KG1 (cell line): ENCODE measurements at places on chromosomes 3 and 15.
A peak's percentile ranks its signal among the peaks of the same experiment; 100 is the strongest.

DNA sequence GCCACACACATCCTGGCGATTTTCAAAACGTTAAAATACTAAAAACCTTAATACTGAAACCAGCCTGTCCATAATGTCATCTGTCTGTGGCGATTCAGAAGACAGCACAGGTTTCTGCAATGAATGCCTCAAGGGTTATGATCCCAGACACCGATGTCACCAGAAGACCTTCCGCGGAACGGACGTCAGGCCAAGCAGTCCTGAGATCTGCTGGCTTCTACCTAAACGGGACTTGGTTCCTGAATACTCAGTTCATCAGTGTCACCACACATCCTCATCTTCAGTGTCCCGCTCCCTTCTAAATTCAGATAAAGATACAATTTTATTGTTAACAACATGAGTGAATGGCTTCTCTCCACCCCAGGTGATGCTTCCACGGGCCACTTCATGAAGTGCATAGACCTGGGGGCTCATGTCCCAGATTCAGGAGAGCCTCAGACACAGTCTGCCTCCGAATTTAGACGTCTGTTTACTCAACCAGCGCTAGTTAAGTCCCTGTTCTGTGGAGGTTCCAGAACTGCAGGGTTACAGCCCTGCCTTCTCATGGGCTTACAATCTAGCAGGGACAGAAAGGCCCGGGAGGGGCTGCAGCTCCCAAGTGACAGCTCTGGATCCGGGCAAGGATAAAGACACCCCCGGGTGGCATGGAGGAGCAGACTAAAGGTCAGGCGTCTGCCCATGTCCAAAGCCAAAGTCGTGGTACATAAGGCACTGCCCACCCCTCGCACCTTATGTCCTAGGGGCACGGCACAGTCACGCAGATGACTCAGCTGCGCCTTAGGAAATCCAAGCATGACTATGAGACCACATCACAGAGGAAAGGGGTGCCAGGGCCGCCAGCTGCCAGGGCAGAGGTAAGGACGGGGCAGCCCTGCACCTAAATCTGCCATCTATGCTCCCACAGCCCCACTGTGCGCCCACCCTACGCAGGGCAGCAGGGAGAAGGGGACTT is 75.9 kb downstream of the VGLL4 start:
- no peak for DNase-seq

DNA sequence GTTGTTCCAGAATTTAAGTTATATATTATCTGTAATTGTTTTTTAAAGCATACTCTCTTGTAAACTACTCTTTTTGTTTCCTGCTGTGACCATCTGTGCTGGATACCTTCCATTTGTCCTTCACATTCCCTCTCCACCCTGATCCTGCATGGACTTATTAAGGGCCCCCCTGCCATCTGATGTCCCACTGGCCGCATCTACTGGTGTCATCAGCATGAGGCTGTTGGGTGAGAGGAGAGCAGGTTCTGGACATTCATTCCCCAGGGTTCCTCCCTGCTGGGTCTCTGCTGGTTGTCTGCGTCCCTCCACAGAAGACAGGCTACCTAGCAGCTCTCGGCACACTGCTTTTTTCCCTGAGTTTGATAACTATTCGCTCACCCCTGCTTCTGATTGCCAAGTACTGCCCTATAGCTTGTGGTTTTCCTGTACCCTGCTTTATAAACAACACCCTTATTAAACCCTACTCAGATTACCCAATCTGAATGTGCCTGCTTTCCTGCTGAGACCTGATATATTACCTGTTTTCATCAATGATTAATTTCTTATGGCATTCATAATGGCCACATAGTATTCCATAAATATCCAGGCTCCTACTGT is 7.7 kb downstream of the CMTM8 start:
- DNase-seq: no peak

DNA sequence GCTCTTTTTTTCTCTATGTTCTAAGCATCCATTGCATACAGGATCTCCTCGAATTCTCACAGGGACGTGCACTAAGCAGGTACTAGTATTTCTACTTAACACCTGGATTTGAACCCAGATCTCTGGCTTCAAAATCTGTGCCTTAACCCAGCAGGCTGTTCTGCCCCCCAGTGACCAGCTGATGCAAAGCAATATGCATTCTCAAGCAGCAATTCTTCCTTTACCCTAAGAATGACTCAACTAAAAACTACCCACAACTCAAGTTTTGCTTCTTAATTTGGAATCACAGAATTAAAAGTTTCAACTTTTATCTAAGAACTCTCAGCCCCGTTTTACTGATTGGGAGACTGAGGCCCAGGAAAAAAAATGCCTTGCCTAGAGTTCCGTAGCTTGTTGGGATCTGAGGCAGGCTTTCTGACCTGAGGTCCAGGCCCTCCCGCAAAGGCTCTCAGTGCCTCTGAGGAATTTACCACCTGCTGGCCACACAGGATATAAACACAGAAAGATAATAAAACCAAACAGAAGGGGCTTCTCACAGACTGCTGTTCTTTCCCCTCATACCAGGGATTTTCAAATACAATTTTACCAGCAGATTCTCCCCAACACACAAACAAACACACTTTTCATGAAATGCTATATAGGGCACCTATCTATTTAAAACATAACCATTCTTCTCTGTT is 115.4 kb upstream of the RAD18 start:
- DNase-seq: no peak

- no peak for DNase-seq
These were observed 206.3 kb upstream of the KCNMB2 start for GRCh38 chr3:178329936-178330335.

DNA sequence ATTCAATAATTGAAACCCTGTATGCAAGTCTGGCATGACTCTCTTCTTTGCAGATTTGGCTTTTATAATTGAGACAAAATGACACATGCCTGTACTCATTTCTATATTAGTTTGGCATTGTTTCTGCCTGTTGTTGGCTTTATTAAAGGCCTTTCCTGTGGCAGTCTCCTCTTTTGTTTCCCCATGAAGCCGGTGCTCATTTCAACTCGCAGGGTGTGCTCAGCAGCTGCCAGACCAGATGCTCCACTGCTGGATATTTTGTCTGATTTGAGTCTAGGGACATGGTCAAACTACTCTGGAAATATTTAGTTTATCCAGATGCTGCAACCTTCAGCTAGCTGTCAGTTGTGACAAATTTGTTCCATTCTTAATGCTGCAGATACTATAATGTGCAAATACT is 445.3 kb downstream of the NAALADL2 start:
- no peak for DNase-seq

GRCh38 chr15:61459785-61460707 is 230.9 kb upstream of the RORA start:
- no peak for DNase-seq

DNA sequence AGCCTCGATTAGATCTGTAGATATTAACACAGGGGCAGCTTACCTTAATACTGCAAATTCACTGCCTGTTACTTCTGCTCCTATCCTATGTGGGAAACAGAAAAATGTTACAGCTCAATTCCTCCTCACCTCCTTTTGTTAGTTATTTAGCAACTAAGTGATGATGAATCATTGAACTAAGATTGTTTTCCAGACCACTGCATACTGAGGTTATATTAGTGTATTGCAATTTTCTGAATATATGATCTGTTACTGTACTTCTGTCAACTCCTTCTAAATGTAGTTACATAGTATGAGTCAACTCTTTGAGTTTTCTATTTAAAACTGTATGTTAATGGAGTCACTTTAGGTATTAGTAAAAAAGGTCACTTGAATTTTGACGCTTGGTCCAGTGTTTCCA is 331.5 kb upstream of the SLCO3A1 start:
- no peak for DNase-seq

DNA sequence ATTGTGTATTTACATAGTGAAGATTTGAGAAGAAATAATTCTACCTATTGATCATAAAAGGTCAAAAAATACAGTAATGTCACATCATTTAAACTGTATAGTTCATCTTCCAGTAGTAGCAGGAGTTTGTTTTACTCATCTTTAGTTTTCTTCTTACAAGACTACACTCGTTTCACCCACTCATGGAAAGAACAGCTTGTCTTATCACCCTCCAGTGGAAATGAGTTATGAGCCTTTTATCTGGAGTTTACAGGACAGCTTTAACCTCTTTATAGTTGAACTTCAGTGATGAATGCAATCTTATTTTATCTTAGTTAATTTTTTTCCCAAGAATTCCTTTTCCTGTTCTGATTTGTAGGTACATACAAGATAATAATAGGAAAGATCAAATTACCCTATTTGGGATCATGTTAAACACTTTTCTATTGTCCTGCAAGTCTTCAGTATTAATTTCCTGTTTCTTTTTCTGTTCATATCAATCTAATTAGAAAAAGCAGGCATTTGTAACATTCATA is 36.8 kb downstream of the RBMS3 start:
- DNase-seq: no peak

DNA sequence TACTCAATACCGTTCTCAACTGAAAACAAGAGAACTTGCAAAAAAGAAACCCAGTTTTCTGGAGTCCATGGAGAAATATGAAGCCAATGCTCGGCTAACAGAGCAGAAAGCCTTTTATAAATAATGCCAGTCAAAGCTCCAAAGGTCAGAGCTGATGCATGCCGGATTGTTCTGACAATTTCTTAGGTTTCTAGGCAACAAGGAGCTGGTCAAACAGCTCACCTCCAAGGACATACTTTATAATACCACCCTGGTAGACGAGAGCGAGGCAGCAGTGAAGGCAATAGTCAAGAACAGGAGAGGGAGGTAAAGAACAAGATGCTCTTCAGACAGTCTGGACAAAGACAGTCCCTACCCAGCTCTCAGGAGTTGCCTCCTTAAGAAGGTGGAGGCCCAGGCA is 111.1 kb downstream of the UBE3A start:
- no peak for DNase-seq

DNA sequence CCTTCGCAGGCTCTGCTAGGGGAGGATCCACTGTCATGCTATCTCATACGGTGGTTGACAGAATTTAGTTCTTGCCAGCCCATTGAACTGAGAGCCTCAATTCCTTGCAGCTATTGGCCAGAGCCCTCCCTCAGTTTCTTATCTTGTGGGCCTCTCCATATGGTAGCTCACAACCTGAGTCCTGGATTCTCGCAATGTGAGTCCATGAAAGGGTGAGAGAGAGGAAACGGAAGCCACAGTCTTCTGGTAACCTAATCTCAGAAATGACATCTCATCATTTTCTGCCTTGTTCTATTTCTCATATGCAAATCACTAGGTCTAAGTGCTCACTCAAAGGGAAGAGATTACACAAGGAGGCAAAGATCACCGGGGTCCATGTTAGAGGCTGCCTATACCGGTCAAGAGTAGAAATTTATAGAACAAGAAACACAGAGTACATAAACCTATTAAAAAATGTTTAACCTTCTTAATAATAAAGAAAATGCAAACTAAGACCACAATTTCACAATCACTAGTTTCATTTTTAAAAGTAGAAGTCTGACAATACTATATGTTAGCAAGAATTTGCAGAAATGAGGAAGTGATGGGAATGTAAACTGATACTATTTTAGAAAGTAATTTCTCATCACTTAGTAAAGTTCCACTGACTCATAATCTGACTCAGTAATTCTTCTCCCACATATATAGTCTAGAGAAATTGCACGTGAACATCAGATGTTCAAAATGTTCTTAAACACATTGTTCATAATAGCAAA is 378.4 kb upstream of the AGTR1 start:
- DNase-seq: no peak

- DNase-seq: no peak
These were observed 87.3 kb upstream of the C15orf61 start for GRCh38 chr15:67433495-67434099.

GRCh38 chr15:62877276-62877857 is 165.2 kb upstream of the TPM1 start:
- no peak for DNase-seq

DNA sequence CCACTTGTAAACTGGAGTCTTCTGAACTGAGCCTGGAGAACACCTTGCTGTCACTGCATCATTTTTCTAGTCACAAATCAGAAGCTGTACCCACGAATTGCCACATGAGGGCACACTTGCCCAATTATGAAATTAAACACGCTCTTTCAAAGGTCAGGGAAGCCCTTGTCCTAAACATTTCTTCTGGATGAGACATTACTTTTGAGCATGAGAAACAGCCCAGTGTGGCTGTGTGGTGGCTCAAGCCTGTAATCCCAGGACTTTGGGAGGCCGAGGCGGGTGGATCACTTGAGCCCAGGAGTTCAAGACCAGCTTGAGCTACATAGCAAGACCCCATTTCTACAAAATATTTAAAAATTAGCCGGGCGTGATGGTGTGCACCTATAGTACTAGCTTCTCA is 27.5 kb upstream of the CFAP161 start:
- DNase-seq: peak; percentile 56

DNA sequence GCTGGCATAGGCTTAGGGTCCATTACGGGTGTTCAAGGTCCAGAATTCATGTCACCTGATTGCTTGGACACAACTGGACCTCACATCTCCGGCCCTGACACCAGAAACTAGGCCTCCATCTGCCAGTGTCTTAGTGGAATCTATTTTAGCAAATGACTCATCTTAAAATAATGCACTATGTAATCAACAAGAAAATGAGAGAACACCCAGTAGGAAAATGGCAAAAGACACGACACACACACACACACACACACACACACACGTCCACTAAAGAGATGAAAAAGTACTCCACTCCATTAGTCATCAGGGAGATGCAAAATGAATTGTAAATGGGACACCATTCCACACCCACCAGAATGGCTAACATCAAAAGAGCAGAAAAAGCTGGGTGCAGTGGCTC is 11.2 kb downstream of the APBA2 start:
- no peak for DNase-seq

- DNase-seq: peak; percentile 85
These were observed 95.7 kb downstream of the CPN2 start for GRCh38 chr3:194255252-194256039.

DNA sequence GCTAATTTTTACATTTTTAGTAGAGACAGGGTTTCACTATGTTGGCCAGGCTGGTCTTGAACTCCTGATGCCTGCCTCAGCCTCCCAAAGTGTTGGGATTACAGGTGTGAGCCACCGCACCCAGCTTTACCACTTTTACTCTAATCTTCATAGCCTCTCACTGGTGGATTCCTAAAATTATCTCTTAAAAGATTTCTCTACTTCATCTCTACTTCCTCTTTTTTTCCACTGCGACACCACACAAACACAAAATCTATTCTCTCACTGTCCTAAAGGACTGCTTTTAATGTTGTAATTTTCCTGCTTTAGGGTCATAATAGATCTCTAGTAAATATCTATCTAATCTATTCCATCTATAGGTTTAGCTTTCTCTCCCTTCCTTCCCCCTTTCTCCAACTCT is 34.0 kb upstream of the TBL1XR1 start:
- DNase-seq: no peak

DNA sequence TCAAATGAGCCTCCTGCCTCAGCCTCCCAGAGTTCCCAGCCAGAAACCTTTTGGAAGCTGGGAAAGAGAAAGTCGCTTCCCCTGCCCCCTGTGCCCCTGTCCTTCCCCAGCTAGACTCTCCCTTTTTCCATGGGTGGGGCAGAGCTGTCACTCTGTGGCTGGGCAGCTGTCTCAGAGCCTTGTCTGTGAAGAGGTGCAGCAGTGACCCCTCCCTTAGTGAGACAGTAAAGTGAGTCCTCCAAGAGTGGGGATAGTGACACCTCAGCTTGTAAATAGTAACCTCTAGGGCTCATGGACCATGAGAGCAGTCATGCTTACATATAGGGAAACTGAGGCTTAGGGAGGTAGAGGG is 76.3 kb downstream of the SMAD6 start:
- DNase-seq: no peak
